ENCODE measurements at places on chromosomes 13 and 19. TPM values are rescaled to one million over a fixed set of nuclear protein-coding genes. Genes with fewer than 3 reads are reported as not detected.

ZNF98 gene
- total RNA-seq = 0.96 TPM

GRCh38 chr13:25225970-25226369 is 53.9 kb upstream of the AMER2 start:
- no peak overlapping the region for H3K4me3 ChIP-seq
- H3K4me1 ChIP-seq = no peaks in the 10 kb centered on the region
- H3K27ac ChIP-seq = no peak overlapping the region
- H3K27me3 ChIP-seq = no peaks in the 10 kb centered on the region
- H3K36me3 ChIP-seq = no peaks in the 10 kb centered on the region
- DNase-seq = no peak

DNA sequence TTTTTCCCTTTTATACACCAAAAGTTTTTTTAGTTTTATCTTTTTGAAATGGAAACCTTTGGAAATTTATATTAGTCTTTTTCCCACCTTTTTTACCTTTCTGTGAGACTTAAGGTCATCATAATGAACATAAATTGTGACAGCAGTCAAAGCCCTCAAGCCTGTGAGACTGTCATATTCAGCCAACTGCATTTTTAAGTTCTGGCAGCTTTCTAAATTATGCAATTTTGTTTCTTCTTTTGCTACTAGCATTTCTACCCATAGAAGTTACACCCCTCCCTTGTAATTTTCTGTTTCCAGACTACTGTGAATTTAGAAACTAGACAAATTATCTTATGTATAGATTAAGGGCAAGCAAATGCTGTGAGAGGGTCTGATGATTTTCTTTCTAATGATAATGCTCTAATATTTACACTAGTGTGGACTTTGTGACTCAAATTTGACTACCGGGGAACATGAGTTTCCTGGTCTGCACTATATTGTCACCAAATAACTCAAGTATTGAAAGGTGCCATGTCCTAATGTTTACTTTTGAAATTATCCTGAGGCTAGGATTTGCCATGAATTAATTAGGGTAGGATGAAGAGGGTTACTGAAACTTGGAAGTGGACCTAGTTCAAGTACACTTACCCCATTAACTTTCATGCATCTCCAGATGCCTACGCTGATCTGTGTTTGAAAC is 43.7 kb downstream of the FRY start:
- H3K36me3 ChIP-seq = no peaks in the 10 kb centered on the region
- no peak overlapping the region for H3K27ac ChIP-seq
- DNase-seq = no peak
- H3K27me3 ChIP-seq = no peaks in the 10 kb centered on the region

DNA sequence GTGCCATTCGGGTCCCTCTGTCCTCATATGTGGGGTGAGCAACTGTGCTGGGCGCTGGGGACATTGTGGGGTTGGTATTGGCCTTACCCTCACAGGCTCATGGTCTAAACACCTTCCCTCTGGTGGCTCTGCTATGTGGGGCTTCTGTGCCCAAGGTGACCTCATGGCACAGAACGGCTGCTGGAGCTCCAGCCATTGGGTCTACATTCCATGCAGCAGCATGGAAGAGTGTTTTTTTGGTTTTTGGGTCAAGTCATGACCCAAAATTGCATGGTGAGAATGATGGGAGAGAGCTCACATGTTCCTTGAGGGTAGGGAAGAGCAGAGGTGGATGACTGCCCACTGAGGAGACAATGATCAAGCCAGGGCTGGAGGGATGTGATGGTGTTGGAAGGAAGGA is 17.2 kb downstream of the PGLS start:
- peaks cover 7% of the 10 kb centered on the region for H3K27me3 ChIP-seq
- no peaks in the 10 kb centered on the region for H3K4me1 ChIP-seq
- no peak overlapping the region for H3K4me3 ChIP-seq
- no peak for DNase-seq
- no peak overlapping the region for H3K27ac ChIP-seq

DNA sequence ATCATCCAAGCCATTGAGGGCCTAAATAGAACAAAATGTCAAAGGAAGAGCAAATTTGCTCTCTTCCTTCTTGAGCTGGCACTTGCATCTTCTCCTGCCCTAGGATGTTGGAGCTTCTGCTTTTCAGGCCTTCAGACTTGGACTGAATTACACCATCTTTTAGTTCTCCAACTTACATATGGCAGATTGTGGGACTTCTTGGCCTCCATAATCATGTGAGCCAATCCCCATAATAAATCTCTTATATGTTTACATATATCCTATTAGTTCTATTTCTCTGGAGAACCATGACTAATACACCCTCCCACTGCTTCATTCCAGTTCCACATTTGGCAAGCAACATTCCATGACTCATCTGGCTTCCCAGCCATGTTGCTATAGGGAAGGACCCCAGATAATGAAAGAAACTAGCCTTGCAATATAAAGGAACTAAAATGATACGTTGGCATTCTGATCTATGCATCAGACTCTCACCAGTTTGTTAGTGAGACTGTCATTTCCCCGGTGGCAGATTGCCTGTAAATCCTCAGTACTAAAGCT is 11.0 kb upstream of the ACOD1 start:
- no peaks in the 10 kb centered on the region for H3K36me3 ChIP-seq
- no peak overlapping the region for H3K27ac ChIP-seq
- no peak overlapping the region for H3K4me3 ChIP-seq
- DNase-seq = no peak
- H3K27me3 ChIP-seq = no peaks in the 10 kb centered on the region
- no peaks in the 10 kb centered on the region for H3K4me1 ChIP-seq

RUBCNL gene
- total RNA-seq = 2.4 TPM

- H3K4me3 ChIP-seq = peak overlapping the region; percentile 40
- DNase-seq = no peak
- peaks cover 20% of the 10 kb centered on the region for H3K27me3 ChIP-seq
- H3K36me3 ChIP-seq = no peaks in the 10 kb centered on the region
These were observed 7.3 kb downstream of the NKPD1 start for GRCh38 chr19:45153339-45154063.

PCDH17 gene
- 36.0 TPM for total RNA-seq

DNA sequence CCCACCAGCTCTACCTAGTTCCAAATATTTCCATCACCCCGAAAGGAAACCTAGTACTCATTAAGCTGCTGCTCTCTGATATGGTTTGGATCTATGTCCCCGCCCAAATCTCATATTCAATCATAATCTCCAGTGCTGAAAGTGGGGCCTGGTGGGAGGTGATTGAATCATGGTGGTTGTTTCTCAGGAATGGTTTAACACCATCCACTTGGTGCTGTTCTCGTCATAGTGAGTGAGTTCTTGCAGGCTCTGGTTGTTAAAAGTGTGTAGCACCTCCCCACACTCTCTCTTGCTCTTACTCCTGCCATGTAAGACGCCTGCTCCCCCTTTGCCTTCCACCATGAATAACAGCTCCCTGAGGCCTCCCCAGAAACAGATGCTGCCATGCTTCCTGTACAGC is 43.4 kb upstream of the MED4 start:
- no peak overlapping the region for H3K27ac ChIP-seq
- H3K36me3 ChIP-seq = no peaks in the 10 kb centered on the region
- DNase-seq = no peak

- DNase-seq = no peak
- no peaks in the 10 kb centered on the region for H3K4me1 ChIP-seq
- H3K27me3 ChIP-seq = no peaks in the 10 kb centered on the region
- no peak overlapping the region for H3K4me3 ChIP-seq
These were observed 314.6 kb downstream of the LIG4 start for GRCh38 chr13:107900775-107901174.

DNA sequence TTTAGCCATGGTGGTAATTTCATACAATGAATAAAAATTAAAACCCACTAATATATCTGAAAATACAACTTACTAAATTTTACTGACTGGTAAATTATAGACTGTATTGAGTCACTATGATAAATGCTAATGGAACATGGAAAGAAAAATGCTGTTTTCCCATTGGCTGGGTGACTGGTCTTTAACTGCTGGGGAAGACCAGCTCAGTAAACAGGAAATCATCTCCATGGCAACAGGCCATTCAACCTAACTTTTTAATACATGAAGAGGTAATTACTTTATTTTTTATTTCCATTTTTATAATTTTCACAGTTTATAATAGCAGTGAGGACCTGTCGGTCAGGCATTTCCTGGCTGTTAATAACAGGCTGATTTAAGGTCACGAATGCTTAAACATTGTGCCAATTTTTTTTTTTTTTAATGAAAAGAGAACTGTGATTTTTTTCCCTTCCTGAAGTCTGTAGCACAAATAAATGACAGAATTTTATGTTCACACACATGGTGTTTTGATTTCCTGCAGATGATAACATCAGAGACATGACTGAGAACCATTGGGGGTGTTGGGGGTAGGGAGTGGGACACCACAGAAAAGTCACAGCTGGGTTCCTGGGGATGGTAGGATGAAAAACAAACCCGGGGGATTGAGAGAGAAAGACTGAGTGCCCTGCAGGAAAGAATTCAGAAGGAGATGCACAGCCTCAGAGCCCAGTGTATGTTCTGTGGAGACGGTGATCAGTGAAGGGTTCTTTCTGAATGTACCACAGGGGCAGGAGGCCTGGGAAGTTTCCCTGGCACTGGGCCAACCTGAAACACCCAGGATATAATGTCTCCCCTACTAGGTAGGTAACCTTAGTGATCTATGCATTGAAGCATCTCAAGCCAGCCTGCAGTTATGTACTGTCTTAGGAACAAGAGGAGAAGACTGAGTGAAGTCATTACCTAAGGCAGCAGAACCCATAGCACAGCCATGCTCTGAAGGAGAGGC is 297.1 kb downstream of the COG6 start:
- no peak overlapping the region for H3K27ac ChIP-seq
- no peak for DNase-seq
- no peaks in the 10 kb centered on the region for H3K36me3 ChIP-seq

GRCh38 chr19:2711172-2711874 is 8.8 kb upstream of the GNG7 start:
- H3K27ac ChIP-seq = no peak overlapping the region
- no peaks in the 10 kb centered on the region for H3K36me3 ChIP-seq
- H3K27me3 ChIP-seq = no peaks in the 10 kb centered on the region
- no peak overlapping the region for H3K4me3 ChIP-seq
- H3K4me1 ChIP-seq = no peaks in the 10 kb centered on the region
- DNase-seq = no peak

DNA sequence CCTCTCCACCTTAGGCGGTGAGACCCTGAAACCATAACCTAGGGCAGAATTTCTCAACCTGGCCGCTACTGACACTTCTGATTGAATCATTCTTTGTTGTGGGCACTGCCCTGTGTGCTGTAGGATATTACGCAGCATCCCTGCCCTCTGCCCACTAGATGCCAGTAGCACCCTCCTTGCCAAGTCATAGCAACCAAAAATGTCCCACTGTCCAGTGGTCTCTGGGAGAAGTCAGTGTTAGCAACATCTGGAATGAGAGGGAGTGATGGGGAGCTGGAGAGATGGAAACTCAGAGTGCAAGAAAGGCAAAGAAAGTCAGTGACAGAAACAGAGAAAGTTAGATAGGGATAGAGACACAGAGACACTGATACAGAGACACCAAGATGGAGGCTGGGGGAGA is 13.6 kb downstream of the KLK4 start:
- no peaks in the 10 kb centered on the region for H3K36me3 ChIP-seq
- no peaks in the 10 kb centered on the region for H3K4me1 ChIP-seq
- H3K4me3 ChIP-seq = no peak overlapping the region
- DNase-seq = no peak
- no peak overlapping the region for H3K27ac ChIP-seq
- H3K27me3 ChIP-seq = no peaks in the 10 kb centered on the region

- peaks cover 3% of the 10 kb centered on the region for H3K4me1 ChIP-seq
- peak overlapping the region; percentile 95 for H3K4me3 ChIP-seq
- DNase-seq = no peak
- H3K27me3 ChIP-seq = no peaks in the 10 kb centered on the region
- H3K27ac ChIP-seq = peak overlapping the region; percentile 77
- H3K36me3 ChIP-seq = peaks cover 26% of the 10 kb centered on the region
These were observed 536 bp downstream of the FAM32A start for GRCh38 chr19:16185768-16186123.

DNA sequence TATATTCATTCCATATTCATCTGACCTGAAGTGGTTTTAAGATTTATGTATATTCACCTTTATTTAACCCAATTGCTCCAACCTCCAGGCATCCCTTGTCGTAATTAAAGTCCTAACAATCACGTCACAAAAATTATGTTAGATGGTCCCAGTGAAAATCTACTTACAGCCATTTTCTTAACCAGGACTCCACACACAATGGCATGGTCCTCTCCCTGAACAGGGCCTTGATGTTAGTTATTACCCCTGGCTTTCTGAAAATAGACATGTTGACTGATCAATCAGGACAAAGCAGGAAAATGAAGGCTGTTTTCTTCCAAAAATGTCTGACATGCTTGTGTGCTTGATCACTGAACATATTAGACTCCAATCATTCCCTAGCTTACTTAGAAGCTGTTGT is 542.7 kb upstream of the SLITRK5 start:
- no peaks in the 10 kb centered on the region for H3K27me3 ChIP-seq
- no peaks in the 10 kb centered on the region for H3K4me1 ChIP-seq
- H3K27ac ChIP-seq = no peak overlapping the region
- H3K36me3 ChIP-seq = no peaks in the 10 kb centered on the region
- H3K4me3 ChIP-seq = no peak overlapping the region

LRRC8E gene
- not detected for total RNA-seq

GRCh38 chr13:100254002-100254401 is 165.1 kb downstream of the PCCA start:
- no peaks in the 10 kb centered on the region for H3K27me3 ChIP-seq
- H3K27ac ChIP-seq = no peak overlapping the region
- no peaks in the 10 kb centered on the region for H3K4me1 ChIP-seq
- no peaks in the 10 kb centered on the region for H3K36me3 ChIP-seq
- H3K4me3 ChIP-seq = no peak overlapping the region
- no peak for DNase-seq

GRCh38 chr13:20969182-20969581 is 66.6 kb upstream of the XPO4 start:
- H3K4me3 ChIP-seq = no peak overlapping the region
- H3K27ac ChIP-seq = no peak overlapping the region
- DNase-seq = no peak

IGSF23 gene
- total RNA-seq = not detected

RDH13 gene
- 12.1 TPM for total RNA-seq

URAD gene
- total RNA-seq = not detected

KATNAL1 gene
- total RNA-seq = 13.2 TPM

DNA sequence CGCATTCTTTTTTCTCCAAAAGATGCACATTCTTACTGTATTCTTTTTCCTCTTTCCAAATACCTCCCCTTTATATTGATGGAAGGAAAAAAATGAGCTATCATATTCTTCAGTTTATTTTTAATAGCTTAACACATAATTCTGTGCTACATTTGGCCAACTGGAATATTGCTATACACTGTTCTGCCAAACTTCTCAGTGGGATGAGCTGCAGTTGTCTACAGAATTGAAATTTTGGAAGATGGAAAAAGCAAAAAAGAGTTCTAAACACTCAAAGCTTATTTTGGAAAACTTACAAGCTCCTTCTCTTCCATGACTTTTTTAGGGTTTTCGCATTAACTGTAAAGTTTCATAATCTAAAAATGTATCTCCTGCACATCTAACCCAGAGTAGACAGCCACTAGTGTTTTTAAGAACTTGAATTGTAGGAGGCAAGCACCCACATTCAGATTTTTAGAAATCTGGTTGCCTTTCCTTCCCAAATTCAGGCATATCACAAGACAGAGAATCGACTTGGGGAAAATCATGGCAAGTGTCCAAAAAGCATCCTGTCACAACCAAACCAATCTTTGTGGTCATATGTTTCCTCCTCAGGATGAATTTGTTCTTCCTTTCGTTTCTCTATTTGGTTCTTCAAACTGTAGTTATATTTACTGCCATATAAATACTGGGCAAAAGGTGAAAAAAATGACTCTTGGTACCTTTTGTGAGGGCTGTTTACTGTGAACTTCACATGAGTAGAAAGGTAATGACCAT is 111.4 kb upstream of the FRY start:
- no peaks in the 10 kb centered on the region for H3K36me3 ChIP-seq
- H3K27me3 ChIP-seq = no peaks in the 10 kb centered on the region
- H3K27ac ChIP-seq = no peak overlapping the region
- DNase-seq = no peak

All from ascending aorta (tissue), 2 donors.